ENCODE measurements at places on chromosomes 1 and 21.

- no peak for DNase-seq
Measured at GRCh38 chr21:42834726-42835191, 44.6 kb downstream of the WDR4 start.

- no peak for DNase-seq
Measured at GRCh38 chr1:80893115-80893514, 907.6 kb upstream of the ADGRL2 start.

GRCh38 chr1:76371941-76372340, 297.4 kb downstream of the ST6GALNAC3 start:
- DNase-seq = no peak

DNA sequence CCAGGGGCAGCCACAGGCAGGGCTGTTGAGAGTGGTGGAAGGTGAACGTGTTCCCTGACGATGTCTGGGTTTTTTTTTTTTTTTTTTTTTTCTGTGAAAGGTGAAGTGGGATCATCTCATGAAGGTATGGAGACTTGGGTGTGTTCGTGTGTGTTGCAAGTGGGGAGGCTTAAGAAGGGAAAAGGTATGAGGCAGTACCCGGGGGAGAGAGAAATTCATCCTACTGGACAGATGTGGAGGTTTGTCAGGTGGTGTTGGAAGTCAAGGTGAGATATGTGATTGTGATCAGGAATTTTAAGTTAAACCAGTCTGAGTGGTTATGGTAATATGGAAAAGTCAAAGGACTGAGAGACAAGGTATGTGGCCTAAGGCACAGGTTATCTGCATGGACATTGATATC, 5.3 kb downstream of the C1orf115 start:
- no peak for DNase-seq

- peak; percentile 31 for DNase-seq
Measured at GRCh38 chr1:46394108-46394871, at the start of gene FAAH. Gene FAAH, plus strand, starts transcription at chr1:46394317. Its CDS starts 32 bp downstream, at chr1:46394349.

DNA sequence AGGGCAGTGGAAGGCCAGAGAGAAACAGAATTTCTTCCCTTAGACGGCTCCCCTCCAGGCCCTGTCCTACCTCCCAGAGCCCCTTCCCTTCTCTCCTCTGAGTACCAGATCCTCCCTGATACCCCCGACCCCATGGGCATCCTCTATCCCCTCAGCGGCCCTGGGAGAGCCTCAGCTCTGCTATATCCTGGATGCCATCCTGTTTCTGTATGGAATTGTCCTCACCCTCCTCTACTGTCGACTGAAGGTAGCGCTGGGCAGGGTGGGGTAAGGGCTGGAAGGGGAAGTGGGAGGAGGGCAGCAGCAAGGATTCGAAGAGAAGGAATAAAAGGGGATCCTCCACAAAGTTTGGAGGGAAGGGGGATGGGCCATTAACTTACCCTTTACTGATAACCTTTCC, 2.7 kb downstream of the FCER1G start:
- DNase-seq = no peak
